Upper lobe of right lung (tissue), 1 donor: ENCODE measurements at places on chromosomes 16 and 17. TPM values are rescaled to one million over a fixed set of nuclear protein-coding genes. Genes with fewer than 3 reads are reported as not detected.

Gene CAPNS2
- 0.67 TPM for total RNA-seq

Gene OR1F1
- total RNA-seq, result not detected

Gene PLD6
- 4.9 TPM for total RNA-seq

Gene CYB5B
- 88.4 TPM for total RNA-seq

Gene COPZ2
- total RNA-seq, result 24.5 TPM

Gene NPB
- 0.55 TPM for total RNA-seq

Gene KRTAP3-2
- total RNA-seq, result not detected

Gene SOCS3
- 82.0 TPM for total RNA-seq

Gene NPIPA7
- total RNA-seq, result 7.7 TPM

Gene RASD1
- total RNA-seq, result 39.2 TPM

Gene AXIN1
- total RNA-seq, result 28.9 TPM

Gene NCBP3
- total RNA-seq, result 34.9 TPM

DNA sequence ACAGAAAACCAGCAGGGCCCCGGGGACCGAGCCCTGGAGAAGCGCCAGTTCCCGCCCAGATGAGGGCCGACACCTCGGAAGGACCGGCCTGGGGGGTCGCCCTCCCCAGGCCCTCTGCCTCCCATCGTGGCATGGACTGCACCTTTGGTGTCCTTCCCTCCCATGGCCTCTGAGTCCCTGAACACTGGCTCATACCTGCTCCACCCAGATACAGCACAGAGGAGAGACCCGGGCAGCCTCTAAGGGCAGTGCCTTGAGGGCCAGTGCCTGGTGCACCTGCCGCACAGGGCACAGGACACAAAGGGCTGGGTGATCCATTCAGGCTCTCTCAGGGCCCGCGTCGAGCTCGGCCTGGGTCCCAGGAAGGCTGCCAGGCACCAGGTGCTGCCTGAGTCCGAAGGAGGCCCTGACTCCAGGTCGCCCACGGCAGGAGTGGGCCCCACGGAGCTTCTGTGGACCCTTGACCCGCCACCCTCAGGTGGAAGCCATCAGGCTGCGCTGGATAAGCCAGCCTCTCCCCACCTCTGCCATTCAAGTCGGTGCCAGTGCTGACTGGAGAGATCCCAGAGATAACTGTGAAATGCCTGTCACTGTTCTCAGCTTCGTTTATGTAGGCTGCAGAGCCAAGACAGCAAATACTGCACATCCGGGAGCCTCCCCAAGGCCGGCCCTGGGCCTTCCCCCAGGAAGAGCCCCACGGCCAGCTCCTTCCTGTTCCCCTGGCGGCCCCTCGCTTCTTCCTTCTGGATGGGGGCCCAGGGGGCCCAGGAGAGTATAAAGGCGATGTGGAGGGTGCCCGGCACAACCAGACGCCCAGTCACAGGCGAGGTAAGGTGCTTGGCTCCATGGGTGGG, at the start of gene ZG16B:
Gene ZG16B, plus strand, starts transcription at position 803 of the 854 bp plus-strand sequence. CDS start 139 bp downstream, outside the sequence.
- H3K27ac ChIP-seq, result no peak within 1 kb of the TSS
- H3K4me1 ChIP-seq, result peaks cover 6% of the 10 kb centered on the region
- peak; percentile 56 for DNase-seq

DNA sequence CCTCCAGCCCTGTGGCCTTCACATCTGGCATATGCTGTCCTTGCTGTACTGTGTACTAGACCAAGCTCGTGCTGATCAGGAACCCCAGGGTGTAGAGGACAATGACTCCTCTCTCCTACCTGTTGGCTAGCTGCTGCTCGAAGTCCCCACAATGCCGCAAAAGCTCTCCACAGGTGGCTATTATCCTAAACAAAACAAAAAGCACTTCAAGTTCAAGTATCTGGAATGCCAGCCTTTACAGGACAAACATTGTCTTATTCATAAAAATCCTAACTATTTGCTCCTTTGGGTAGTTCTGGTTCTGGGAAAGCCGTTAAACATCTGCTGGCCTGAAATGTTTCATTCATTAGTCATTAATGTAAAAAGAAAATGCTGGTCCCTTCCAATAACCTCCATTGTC, 42.8 kb downstream of the COG7 start:
- DNase-seq, result no peak
- no peak overlapping the region for H3K4me3 ChIP-seq
- H3K36me3 ChIP-seq, result peaks cover 71% of the 10 kb centered on the region
- H3K27ac ChIP-seq, result no peak overlapping the region

GRCh38 chr17:50858486-50859225, 7.5 kb downstream of the TOB1 start:
- DNase-seq, result no peak
- no peaks in the 10 kb centered on the region for H3K27me3 ChIP-seq
- peak overlapping the region; percentile 6 for H3K27ac ChIP-seq
- H3K4me1 ChIP-seq, result peaks cover 29% of the 10 kb centered on the region

- peak overlapping the region; percentile 86 for H3K4me3 ChIP-seq
- no peaks in the 10 kb centered on the region for H3K36me3 ChIP-seq
- no peak for DNase-seq
- peaks cover 20% of the 10 kb centered on the region for H3K4me1 ChIP-seq
Measured at GRCh38 chr16:69563605-69564580, 1.9 kb upstream of the NFAT5 start.

- peaks cover 18% of the 10 kb centered on the region for H3K27me3 ChIP-seq
- no peak for DNase-seq
- H3K4me3 ChIP-seq, result peak overlapping the region; percentile 65
Measured at GRCh38 chr16:19883966-19884485, 622 bp downstream of the GPRC5B start.

- no peak overlapping the region for H3K4me3 ChIP-seq
- no peak overlapping the region for H3K27ac ChIP-seq
- DNase-seq, result no peak
- H3K4me1 ChIP-seq, result no peaks in the 10 kb centered on the region
- no peaks in the 10 kb centered on the region for H3K27me3 ChIP-seq
Measured at GRCh38 chr17:27407916-27408864, 48.1 kb upstream of the KSR1 start.

GRCh38 chr16:57271867-57272495, 12.5 kb downstream of the PLLP start:
- no peak overlapping the region for H3K4me3 ChIP-seq
- H3K36me3 ChIP-seq, result no peaks in the 10 kb centered on the region
- DNase-seq, result no peak
- peaks cover 44% of the 10 kb centered on the region for H3K4me1 ChIP-seq

- no peak overlapping the region for H3K4me3 ChIP-seq
- no peaks in the 10 kb centered on the region for H3K36me3 ChIP-seq
- no peaks in the 10 kb centered on the region for H3K4me1 ChIP-seq
- no peak overlapping the region for H3K27ac ChIP-seq
- DNase-seq, result no peak
Measured at GRCh38 chr16:11160676-11161115, 95.3 kb downstream of the SOCS1 start.

- no peak overlapping the region for H3K4me3 ChIP-seq
- no peak overlapping the region for H3K27ac ChIP-seq
- no peak for DNase-seq
- peaks cover 10% of the 10 kb centered on the region for H3K36me3 ChIP-seq
- no peaks in the 10 kb centered on the region for H3K27me3 ChIP-seq
Measured at GRCh38 chr16:89696670-89697128, 4.8 kb downstream of the SPATA2L start.

GRCh38 chr17:3979290-3979611, 15.0 kb upstream of the ATP2A3 start:
- H3K27ac ChIP-seq, result no peak overlapping the region
- no peak for DNase-seq
- H3K4me3 ChIP-seq, result no peak overlapping the region
- no peaks in the 10 kb centered on the region for H3K27me3 ChIP-seq
- no peaks in the 10 kb centered on the region for H3K36me3 ChIP-seq

GRCh38 chr16:54986409-54986808, 55.7 kb downstream of the IRX5 start:
- no peaks in the 10 kb centered on the region for H3K4me1 ChIP-seq
- H3K4me3 ChIP-seq, result no peak overlapping the region
- no peaks in the 10 kb centered on the region for H3K36me3 ChIP-seq
- no peak overlapping the region for H3K27ac ChIP-seq

DNA sequence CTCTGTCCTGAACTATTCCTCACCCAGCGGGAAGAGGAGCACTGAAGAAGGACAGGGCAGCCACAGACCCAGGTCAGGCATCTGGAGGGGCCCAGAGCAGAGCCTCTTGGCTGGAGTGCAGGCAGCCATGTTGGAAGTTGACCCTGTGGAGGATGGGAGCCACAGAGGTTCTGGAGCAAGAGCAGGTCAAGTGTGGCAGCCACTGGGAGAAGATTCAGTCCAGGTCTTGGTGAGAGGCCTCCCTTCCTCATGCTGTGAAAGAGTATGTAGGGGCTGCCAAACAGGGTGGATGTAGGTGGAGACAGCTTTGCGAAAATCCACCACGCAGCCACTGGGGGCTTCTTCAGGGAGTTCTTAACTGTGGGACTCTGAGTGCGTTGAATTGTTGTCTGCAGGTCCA, 590 bp upstream of the CD79B start:
- no peak overlapping the region for H3K27ac ChIP-seq
- DNase-seq, result no peak
- H3K36me3 ChIP-seq, result no peaks in the 10 kb centered on the region
- peaks cover 5% of the 10 kb centered on the region for H3K4me1 ChIP-seq

DNA sequence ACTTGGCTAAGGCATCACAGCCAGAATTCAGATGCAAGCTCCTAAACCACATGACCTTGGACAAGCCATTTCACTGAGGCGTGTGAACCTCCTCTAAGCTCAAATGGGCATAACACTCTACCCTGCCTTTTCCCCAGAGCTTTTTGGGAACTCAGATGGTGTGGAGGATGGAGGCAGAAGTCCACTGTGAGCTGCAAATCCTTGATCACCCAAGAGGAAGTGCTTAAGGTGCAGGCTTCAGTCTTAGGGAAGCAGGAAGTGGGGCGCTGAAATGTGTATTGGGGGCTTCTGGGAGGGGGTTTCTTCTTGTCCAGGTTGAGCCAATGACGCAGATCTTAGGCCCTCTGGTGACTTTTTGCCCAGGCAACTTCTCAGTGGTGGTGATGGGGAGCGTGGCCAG, 12.9 kb downstream of the CIITA start:
- H3K4me3 ChIP-seq, result no peak overlapping the region
- no peaks in the 10 kb centered on the region for H3K36me3 ChIP-seq
- DNase-seq, result no peak
- peaks cover 28% of the 10 kb centered on the region for H3K4me1 ChIP-seq

DNA sequence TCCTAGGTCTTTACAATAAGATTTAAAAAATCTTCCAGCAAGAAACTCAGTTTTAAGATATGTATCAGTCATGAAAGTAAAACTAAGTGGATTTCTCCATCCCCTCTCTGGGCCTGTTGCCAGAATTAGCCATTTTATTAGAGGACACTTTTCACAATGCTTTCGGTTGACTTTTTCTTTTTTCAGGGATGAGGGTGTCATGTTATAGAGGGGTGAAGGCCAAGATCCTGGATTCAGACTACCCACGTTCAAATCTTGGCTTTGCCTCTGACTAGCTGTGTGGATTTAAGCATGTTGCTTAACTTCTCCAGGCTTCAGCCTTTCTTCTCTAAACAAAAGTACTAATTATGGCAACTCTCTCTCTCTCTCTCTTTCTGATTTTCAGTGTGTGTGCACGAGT, 111.7 kb upstream of the COX10 start:
- H3K27ac ChIP-seq, result no peak overlapping the region
- H3K4me1 ChIP-seq, result no peaks in the 10 kb centered on the region
- no peak for DNase-seq
- no peaks in the 10 kb centered on the region for H3K27me3 ChIP-seq
- no peak overlapping the region for H3K4me3 ChIP-seq

- H3K4me3 ChIP-seq, result no peak overlapping the region
- DNase-seq, result no peak
- H3K4me1 ChIP-seq, result no peaks in the 10 kb centered on the region
- H3K36me3 ChIP-seq, result peaks cover 98% of the 10 kb centered on the region
Measured at GRCh38 chr17:32470405-32471167, 16.2 kb upstream of the CDK5R1 start.

DNA sequence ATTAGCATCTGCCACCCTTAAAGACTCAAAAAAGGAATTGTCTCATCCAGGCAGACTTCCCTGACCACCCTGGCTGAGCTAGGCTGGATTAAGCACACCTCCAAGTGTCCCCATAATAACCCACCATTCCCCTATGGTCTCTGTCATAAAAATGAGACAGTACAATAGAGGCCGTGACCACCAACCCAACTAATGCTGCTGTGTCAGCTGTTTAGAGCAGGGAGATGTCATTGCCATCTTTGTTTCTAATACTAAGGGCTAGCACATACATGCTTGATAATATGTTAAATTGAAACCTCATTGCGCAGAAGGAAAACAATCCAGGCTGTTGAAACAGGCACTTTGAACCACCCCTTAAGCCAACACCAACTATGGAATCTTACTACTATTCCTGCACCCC, 7.2 kb upstream of the ADAMTS18 start:
- no peak overlapping the region for H3K27ac ChIP-seq
- no peaks in the 10 kb centered on the region for H3K36me3 ChIP-seq
- no peak for DNase-seq

- H3K27ac ChIP-seq, result no peak overlapping the region
- H3K36me3 ChIP-seq, result no peaks in the 10 kb centered on the region
- no peak for DNase-seq
- H3K4me3 ChIP-seq, result no peak overlapping the region
- no peaks in the 10 kb centered on the region for H3K27me3 ChIP-seq
Measured at GRCh38 chr17:45575126-45575885, 84.8 kb upstream of the PLEKHM1 start.

- peak; percentile 74 for DNase-seq
- peaks cover 60% of the 10 kb centered on the region for H3K36me3 ChIP-seq
- peak overlapping the region; percentile 14 for H3K4me3 ChIP-seq
- H3K27me3 ChIP-seq, result no peaks in the 10 kb centered on the region
- peaks cover 83% of the 10 kb centered on the region for H3K4me1 ChIP-seq
Measured at GRCh38 chr17:38898812-38899348, 26.5 kb upstream of the LASP1NB start.

DNA sequence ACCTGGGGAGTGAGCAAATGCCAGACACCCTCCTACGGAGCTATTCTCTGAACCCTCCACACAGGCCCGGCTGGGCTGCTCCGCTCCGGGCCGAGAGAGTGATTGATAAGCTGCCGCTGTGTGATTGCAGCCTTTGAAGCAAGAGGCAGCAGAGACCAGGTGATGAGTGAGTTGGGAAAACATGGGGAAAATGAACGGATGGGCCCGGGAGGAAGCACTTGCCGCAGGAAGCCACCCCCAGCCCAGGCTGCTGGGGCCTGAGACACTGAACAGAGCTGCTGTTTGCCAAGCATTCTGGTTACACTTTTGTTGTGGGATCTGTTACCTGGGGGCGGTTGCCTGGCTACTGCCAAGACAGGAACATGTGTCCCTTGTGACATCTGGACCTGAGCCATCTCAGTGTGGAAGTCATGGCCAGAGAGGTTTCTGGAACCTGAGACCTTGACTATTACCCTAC, 46.4 kb upstream of the KLHDC4 start:
- no peaks in the 10 kb centered on the region for H3K27me3 ChIP-seq
- DNase-seq, result no peak
- no peaks in the 10 kb centered on the region for H3K36me3 ChIP-seq
- H3K4me1 ChIP-seq, result peaks cover 3% of the 10 kb centered on the region
- no peak overlapping the region for H3K4me3 ChIP-seq
